ENCODE measurements at places on chromosomes 7 and 10.

GRCh38 chr7:129134356-129134987 lies 10.0 kb upstream of the TSPAN33 start:
- no peak for DNase-seq

DNA sequence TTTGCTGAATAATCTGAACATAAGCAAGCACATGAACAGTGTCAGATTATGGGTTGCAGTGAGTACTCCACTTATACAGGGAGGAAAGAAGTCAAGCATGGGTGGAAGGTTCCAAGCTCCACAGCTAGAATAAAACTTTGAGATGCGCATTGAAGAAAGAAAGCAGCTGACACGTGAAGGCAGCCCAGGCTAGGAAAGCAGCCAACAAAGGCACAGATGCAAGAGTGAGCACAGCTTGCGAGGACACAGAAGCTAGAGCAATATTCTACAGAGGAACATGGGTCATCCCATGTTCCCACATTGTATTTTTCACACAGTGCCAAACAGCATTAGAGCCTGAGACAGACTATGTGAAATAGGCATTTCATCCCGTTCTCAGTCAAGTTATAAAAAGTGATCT lies 194.6 kb upstream of the TBX20 start:
- DNase-seq: no peak

GRCh38 chr10:62277971-62278370 lies 9.3 kb upstream of the RTKN2 start:
- DNase-seq: no peak

- no peak for DNase-seq
Measured at GRCh38 chr10:1162481-1163203, 106.5 kb downstream of the WDR37 start.

- DNase-seq: no peak
Measured at GRCh38 chr10:130741901-130742855, 569.3 kb downstream of the TCERG1L start.

DNA sequence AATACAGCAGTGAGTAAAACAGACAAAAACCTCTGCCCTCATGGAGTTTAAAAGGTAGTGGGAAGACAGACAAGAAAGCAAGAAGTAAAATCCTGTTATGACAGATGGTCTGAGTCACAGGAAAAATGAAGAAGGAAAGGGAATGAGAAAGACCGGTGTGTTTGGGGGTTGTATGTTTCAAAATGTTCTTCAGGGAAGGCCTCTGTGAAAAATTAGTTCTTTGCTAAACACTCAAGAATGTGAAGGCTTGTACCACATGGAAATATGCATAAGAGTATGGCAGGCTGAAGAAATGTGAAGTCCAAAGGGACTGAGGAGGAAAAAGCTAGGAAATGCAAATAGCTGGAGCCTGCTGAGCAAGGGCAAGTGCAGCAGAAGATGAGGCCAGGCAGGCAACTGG lies 315.9 kb upstream of the SEMA3A start:
- DNase-seq: no peak

- DNase-seq: no peak
Measured at GRCh38 chr7:99325001-99325493, 651 bp upstream of the ARPC1A start.

- no peak for DNase-seq
Measured at GRCh38 chr7:17690030-17690429, 250.3 kb downstream of the SNX13 start.

DNA sequence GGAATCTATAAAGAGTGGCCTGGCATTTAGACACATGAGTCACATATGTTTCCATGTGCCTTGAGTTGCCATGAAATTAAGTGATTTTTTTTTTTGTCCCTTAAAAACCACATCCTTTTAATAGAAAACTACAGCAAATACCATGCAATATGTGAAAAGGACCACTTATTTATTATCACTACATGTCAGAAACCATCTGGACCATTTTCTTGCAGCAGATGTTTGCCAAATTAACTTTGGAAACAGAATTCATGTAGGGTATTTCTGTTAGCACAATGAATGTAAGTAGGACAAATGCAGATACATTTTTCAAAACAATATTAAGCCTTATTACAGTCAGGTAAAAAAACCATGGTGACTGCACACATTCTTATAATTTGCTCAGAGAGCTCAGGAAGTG lies 230.6 kb downstream of the REEP3 start:
- no peak for DNase-seq

GRCh38 chr10:36725581-36726520 lies 399.5 kb upstream of the ANKRD30A start:
- DNase-seq: no peak

GRCh38 chr7:128860158-128861073 lies 2.2 kb upstream of the ATP6V1F start:
- DNase-seq: no peak

GRCh38 chr10:114391599-114391998 lies 12.7 kb downstream of the AFAP1L2 start:
- DNase-seq: no peak

DNA sequence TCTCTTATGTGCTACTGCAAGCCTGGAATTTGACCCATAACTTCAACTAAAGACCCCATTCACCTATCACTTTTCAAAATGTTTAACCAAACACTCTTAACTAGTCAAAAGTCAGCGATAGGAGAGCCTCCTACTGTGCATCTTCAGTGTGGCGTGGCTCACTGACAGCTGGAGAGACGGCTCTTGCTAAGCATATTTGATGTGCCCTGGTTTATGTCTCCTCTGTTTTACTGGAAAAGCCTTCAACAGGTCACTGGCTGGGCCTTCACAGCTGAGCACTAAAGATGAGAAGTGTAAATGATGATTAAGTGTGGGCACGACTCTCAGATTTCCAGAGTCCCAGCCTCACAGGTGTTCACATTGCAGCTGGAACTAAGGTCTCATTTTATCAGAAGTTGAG lies 472.1 kb downstream of the SEMA3D start:
- DNase-seq: peak; percentile 36

GRCh38 chr7:131511774-131512535 lies 44.5 kb downstream of the PODXL start:
- no peak for DNase-seq

DNA sequence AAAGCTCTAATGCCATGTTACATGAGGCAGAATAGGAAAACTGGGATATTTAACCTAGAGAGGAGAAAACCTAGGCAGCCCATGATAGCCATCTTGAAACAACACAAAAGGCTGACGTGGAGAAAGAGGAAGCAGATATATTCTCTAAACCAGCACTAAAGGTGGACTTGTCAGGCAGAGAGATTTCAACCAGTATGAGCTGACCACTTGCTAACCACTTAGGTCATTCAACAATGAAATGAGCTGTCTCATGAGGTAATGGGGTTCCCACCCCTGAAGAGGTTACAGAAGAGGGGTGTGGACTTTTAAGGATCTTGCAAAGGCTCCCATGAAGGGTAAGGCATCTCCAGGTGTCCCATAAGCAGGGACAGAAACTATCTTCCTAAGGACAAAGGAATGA lies 26.8 kb upstream of the EGR2 start:
- no peak for DNase-seq

- DNase-seq: no peak
Measured at GRCh38 chr7:38839851-38840250, 69.1 kb downstream of the VPS41 start.

DNA sequence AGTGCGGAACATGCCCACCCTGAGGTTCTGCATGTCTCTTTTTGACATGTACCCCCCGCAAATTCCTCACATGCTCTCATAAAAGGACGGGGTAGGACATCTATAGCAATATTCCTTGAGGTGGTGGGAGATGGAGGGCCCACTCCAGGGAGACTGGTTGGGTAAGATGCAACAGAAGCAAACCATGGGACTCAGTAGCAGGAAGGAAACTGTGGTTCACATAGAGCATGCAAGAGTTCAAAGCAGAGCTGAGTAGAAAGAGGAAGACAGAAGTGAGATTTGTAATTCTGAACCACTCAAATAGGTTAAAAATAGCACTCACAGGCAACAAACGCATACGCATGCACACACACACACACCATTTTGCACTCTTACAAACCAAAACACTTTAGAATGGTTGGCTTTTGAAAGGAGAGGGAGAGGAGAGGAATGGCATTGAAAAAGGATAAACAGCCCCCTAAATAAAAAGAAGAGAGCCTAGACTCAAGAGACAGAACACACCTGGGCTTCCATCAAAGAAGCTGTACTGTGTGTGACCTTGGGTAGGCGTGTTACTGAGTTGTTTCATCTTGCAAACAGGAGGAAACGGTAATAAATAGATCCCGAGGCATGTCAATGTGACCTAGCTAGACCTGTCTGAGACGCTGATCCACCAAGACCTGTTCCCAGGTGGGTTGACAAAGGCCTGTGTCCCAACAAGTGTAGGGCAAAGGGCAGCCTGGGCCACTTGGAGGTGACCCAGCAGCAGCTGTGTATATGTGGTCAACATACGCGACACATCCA lies 77.6 kb upstream of the LRRC4 start:
- DNase-seq: no peak

- no peak for DNase-seq
Measured at GRCh38 chr7:146176860-146177259, 60.3 kb downstream of the CNTNAP2 start.

DNA sequence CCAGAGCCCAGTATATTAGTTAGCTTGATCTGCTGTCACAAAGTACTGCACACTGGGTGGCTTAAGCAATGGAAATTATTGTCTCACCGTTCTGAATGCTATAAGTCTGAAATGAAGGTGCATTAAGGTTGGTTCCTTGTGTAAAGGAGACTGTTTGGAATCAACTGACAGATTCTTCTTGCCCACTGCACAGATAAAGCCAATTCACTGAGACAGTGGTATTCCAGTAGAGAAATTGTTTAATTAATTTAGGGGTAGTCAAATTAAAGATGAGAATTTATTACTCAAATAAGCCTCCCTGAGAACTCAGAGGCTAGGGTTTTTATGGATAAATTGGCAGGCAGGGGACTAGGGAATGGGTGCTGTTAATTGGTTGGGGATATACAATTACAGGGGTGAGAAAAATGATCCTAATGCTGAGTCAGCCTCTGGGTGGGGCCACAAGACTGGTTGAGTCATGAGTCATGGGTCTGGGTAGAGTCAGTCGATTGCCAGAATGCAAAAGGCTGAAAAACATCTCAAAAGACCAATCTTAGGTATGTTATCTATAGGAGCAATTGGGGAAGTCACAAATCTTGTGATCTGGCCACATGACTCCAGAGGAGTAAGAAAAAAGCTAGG lies 23.5 kb upstream of the SAMD9L start:
- DNase-seq: no peak

DNA sequence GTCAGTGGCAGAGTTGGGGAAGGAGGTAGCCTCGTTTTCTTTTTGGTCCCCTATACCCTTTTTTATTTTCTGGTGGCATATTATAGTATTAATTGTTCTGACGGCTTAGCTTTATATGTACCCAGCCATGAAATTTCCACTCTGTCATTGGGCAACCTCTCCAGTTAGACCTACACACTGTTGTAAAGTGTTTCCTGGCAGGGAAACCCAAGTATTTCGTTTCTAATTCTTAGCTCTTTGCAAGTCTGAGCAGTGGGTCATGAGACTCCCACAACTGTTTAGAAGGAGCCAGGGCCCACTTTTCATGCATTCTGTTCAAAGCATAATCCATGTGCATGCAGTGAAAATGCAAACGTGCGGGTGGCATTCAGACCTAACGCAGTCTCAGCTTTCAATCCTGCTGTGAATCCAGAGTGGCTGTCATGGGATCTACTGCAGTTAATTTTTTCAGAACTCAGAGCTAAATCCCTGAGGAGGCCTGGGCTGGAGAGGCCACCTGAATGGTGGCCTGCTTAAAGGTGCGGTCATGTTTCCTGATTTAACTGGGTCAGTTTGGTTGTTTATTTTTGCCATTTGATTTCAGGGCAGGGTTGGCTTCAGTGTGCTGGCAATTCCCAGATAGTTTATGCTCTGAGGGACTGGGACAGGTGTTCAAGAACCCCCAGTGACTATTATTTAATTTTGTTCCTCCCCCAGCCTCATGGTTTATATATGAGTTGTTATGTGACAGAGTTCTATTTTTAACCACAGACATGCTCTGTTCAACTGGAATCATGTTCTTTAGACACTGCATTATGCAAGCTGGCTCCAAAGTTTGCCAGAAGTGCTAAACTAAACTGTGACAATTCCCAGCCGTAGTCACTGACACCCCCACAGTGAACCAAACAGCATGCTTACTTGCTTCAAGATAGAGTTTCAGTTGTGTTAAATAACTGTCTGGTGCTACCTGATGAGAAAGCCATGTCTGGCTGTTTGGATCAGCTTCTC lies 27.4 kb upstream of the SYPL1 start:
- no peak for DNase-seq

GRCh38 chr10:121851786-121852185 lies 76.0 kb downstream of the ATE1 start:
- DNase-seq: peak; percentile 46

GRCh38 chr7:158257516-158258410 lies 329.9 kb downstream of the PTPRN2 start:
- no peak for DNase-seq

- DNase-seq: no peak
Measured at GRCh38 chr7:138982204-138982623, 1.0 kb upstream of the KIAA1549 start.

GRCh38 chr10:15737656-15738055 lies 17.9 kb upstream of the ITGA8 start:
- DNase-seq: no peak

GRCh38 chr10:13719425-13719824 lies 132.7 kb downstream of the PRPF18 start:
- no peak for DNase-seq

DNA sequence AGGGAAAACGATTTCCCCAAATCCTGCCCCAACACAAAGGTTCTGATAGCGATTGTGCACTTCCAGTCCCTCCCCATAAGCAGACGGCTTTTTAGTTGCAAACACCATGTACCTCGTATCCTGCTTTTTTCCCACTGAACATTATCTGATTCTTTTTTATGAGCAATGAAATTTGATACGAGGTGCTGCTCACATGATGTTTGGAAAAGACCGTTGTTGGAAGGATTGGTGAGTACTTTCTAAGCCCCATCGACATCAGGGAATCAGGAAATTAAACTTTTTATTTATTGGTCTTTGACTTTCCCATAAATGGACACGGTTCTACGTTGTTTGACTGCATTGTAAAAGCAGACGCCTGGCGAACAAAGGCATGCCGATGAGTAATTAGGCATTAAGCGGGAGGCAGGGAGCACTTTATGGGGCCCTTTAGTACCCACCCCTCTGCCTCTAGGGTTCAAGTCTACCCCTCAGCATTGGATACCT lies 49.4 kb downstream of the TEX36 start:
- DNase-seq: no peak

GRCh38 chr10:52318136-52318701 lies 4.1 kb downstream of the DKK1 start:
- DNase-seq: no peak

GRCh38 chr10:48517911-48518811 lies 86.7 kb downstream of the ARHGAP22 start:
- no peak for DNase-seq

- no peak for DNase-seq
Measured at GRCh38 chr10:99880080-99880835, 97.8 kb downstream of the ABCC2 start.

GRCh38 chr7:3117488-3118231 lies 74.0 kb upstream of the CARD11 start:
- DNase-seq: no peak

- DNase-seq: peak; percentile 47
Measured at GRCh38 chr10:50624413-50624865, 683 bp upstream of the SGMS1 start.

GRCh38 chr10:102935939-102936605 lies 18.0 kb downstream of the CNNM2 start:
- no peak for DNase-seq
